ENCODE measurements at places on chromosomes 13 and 19. TPM values are rescaled to one million over a fixed set of nuclear protein-coding genes. Genes with fewer than 3 reads are reported as not detected.

DNA sequence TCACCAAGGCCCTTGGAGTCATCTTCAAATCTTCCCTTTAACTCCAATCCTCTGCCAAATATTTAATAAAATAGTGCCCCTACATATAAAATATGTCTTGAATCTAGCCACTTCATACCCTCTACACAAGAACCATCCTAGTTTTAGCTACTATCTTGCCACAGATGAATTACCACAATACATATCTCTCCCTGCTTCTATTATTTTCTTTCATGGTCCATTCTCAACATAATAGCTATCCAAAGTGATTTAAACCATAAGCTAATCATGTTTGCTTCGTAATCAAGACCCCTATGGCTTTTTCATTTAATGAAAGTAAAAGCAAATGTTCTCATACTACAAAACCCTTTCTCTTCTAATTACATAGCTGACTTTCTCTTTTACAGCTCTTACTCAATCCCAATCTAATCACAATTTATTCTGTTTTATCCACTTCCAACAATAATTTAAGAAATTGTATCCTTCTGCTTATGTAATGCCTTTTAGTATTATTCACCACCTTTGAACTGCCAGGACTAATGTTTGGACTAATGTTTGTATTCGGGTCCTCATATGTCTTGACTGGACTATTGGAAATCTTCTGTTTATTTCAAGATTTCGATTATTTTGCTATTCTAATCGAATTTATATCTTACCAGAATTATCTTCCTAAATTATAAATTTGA, 412.0 kb downstream of the SLITRK1 start:
- no peaks in the 10 kb centered on the region for H3K27me3 ChIP-seq
- no peak for DNase-seq
- H3K27ac ChIP-seq, result no peak overlapping the region
- no peak overlapping the region for H3K4me3 ChIP-seq
- no peaks in the 10 kb centered on the region for H3K4me1 ChIP-seq

The DOHH gene
- total RNA-seq, result 4.7 TPM

GRCh38 chr13:100100115-100100879, 11.4 kb downstream of the PCCA start:
- H3K4me1 ChIP-seq, result no peaks in the 10 kb centered on the region
- H3K27ac ChIP-seq, result no peak overlapping the region
- no peaks in the 10 kb centered on the region for H3K36me3 ChIP-seq
- H3K27me3 ChIP-seq, result no peaks in the 10 kb centered on the region
- DNase-seq, result no peak
- H3K4me3 ChIP-seq, result no peak overlapping the region

DNA sequence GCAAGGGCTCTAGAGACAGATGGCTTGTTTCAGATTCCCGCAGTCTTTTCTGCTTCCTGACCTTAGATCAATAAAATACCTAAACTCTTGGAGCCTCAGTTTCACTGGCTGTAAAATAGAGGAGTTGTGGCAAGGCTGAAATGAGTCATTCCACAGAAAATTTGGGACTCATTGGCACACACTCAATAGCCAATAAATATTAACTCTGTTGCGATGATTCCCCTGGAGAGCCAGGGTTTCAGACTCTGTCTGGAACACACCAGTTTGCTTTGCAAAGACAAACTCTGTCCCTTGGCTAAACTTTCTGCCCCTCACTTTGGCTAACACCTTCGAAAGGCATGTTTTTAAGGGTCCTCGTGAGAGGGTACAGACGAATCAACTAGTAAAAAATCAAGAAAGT, 18.1 kb upstream of the UBE2L5 start:
- H3K27ac ChIP-seq, result no peak overlapping the region
- no peaks in the 10 kb centered on the region for H3K27me3 ChIP-seq
- peaks cover 17% of the 10 kb centered on the region for H3K4me1 ChIP-seq
- DNase-seq, result no peak
- no peak overlapping the region for H3K4me3 ChIP-seq

- H3K4me1 ChIP-seq, result peaks cover 8% of the 10 kb centered on the region
- H3K27me3 ChIP-seq, result peaks cover 14% of the 10 kb centered on the region
- H3K27ac ChIP-seq, result no peak overlapping the region
- peak overlapping the region; percentile 29 for H3K4me3 ChIP-seq
- DNase-seq, result peak; percentile 74
Measured at GRCh38 chr19:15584541-15585115, 30.4 kb upstream of the CYP4F8 start.

GRCh38 chr19:12482509-12482886, 2.1 kb downstream of the ZNF709 start:
- H3K4me1 ChIP-seq, result peaks cover 51% of the 10 kb centered on the region
- no peak overlapping the region for H3K27ac ChIP-seq
- no peak overlapping the region for H3K4me3 ChIP-seq
- no peak for DNase-seq
- no peaks in the 10 kb centered on the region for H3K36me3 ChIP-seq
- H3K27me3 ChIP-seq, result no peaks in the 10 kb centered on the region

The KANK3 gene
- 0.87 TPM for total RNA-seq

DNA sequence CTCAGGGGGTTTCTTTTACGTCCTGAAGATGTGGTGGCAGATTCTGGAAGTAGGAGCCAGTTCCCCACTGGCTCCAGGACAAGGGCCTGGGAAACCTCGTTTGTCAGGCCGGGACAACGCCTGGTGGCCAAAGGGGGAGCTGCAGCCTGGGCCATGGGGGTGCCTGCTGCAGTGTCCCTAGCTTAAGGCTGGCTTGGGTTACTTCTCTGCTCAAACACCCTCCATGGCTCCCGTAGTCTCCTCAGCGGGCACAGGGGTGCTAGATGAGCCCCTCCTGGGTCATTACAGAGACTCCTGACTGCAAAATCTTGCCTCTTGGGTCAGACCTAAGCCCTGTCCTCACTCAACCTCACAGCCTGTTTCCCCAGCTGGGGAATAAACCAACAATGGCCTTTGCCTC, 14.7 kb downstream of the CILP2 start:
- H3K4me3 ChIP-seq, result no peak overlapping the region
- no peak for DNase-seq
- H3K4me1 ChIP-seq, result peaks cover 8% of the 10 kb centered on the region
- H3K36me3 ChIP-seq, result no peaks in the 10 kb centered on the region

- no peaks in the 10 kb centered on the region for H3K36me3 ChIP-seq
- no peak for DNase-seq
- H3K4me1 ChIP-seq, result peaks cover 2% of the 10 kb centered on the region
- no peak overlapping the region for H3K27ac ChIP-seq
- H3K27me3 ChIP-seq, result no peaks in the 10 kb centered on the region
Measured at GRCh38 chr13:33723365-33723764, 94.6 kb upstream of the RFC3 start.

The B3GNT3 gene
- 0.52 TPM for total RNA-seq

Measured in CD4-positive, alpha-beta T cell (primary cell).